ENCODE measurements at places on chromosomes 7 and 10.

- no peak for DNase-seq
Measured at GRCh38 chr10:11831520-11831951, 8.4 kb downstream of the PROSER2 start.

DNA sequence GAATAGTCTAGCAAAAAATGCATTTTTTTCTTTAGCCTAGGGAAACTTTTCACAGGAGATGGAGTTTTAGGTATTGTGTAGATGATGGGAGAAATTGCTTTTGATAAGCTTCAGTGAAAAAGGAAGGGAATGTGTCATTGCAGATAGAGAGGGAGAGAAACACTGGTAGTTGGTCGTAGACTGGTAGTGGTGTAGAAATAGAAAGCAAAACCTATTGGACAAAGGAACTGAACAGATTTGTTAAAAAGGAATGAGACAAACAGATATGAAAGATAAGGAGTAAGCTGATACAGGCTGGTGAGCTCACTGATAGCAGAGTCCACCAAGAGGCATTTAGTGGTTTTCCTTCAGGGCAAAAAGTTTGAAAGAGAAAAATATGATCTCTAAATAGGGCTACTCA, 94.3 kb downstream of the ZEB1 start:
- no peak for DNase-seq

GRCh38 chr7:48938539-48939295, 14.4 kb downstream of the CDC14C start:
- no peak for DNase-seq

DNA sequence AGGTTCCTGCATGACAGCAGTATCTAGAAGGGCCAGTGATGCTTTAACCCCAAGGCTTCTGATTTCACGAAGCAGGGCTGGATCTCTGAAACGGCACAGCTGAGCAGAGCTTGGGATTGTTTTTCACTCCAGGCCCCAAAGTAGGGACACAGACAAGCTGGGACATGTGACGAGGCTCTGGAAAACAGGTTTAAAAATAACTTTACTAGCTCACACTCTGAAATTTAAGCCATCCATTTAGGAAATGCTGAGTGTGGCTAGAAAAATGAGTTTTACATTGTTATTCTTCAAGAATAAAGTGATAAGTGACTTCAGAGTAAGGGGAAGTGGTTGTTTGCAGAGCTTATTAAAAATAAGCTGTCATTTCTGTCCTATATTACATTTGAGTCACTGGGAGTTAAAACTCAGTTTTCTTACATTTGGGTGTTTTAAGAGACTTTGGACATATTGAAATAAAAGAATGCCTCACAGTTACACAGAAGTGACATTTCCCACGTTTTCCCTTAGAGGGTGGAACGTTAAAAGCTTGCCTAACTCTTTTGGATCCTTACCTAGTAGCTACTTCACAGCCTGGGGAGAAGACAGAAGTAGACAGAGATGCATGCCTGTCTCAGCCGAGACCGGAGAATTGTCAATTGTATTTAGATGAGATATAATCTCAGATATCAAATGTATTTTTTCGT, 107.8 kb downstream of the GALNT17 start:
- DNase-seq: no peak

- no peak for DNase-seq
Measured at GRCh38 chr7:24141874-24142509, 142.0 kb upstream of the NPY start.

GRCh38 chr7:90411510-90411909, 8.2 kb downstream of the CLDN12 start:
- DNase-seq: no peak

DNA sequence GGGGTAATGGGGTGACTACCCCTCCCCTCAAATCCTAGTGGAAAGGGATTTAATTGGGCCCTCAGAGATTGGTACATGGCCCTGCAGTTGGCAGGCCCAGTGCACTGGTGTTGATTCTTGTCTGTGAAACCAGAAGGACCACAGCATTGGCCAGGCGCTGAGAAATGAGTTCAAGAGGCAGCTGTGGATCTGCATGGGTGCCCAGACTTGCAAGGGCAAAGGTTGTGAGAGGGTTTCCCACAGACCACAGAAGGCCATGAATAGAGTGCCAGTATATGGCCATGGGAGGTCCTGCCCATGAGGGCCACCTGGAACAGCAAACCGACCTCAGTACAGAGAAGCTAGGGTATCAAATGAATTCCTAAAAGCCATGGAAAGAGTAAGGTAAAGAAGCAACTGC, 32.9 kb downstream of the TMEM168 start:
- DNase-seq: no peak

DNA sequence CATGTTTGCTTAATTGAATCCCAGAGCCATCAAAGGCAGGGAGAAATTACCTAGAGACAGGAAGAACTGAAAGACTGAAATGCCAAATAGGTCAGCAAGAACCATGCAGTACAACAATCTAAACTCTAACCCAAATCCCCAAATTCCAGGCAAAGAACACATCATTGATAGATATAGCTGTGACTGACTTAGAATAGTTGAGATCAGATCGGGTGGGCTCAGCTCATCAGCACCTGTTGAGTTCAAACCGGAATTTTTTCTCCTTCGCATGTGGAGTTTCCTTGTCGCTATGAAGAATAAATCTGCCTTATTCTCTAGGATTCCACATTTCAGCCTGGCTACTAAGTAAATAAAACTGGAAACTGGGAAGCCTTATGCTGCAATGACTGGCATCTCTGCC, 1.4 kb downstream of the ANKMY2 start:
- DNase-seq: no peak

DNA sequence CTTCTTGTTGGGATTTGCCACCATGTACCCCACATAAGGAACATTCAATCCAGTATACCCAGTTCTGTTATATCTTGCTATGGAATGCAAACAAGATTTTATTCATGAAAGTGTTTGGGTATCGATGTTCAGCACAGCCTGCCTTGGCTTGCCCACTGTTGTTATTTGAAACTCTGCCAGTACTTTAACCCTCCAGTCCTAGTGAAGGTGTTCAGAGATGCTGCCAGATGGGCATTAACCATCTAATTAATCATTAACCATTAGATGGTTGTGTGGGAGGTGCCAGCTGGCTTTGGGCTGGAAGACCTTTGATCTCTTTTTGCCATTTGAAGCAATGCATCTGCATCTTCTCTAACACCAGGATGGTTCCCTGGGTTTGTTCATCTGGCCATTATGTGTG, 363.0 kb downstream of the SH2D4B start:
- DNase-seq: no peak

- DNase-seq: no peak
Measured at GRCh38 chr7:100978300-100978699, 8.9 kb downstream of the MUC12 start.

GRCh38 chr7:158075633-158076001, 512.0 kb downstream of the PTPRN2 start:
- no peak for DNase-seq

- no peak for DNase-seq
Measured at GRCh38 chr10:71679425-71679824, 40.2 kb downstream of the C10orf105 start.

DNA sequence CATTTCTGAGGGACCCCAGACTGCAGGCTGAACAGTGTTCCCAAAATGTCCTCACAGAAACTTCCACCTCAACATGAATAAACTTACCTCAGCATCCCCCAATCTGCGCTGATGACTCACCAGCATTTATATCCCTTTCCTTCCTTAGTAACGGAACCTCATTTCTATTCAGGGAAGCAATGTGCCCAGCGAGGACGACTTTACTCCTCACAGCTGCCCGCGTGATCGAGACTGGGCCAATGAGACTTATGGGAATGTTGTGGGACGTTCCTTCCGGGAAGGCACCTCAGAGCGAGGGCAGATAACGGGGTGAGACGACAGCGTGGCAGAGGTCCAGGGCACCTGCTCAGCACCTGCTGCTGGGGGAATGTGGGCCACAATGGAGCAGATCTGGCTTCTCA, 73.1 kb upstream of the CAMK2B start:
- DNase-seq: no peak

DNA sequence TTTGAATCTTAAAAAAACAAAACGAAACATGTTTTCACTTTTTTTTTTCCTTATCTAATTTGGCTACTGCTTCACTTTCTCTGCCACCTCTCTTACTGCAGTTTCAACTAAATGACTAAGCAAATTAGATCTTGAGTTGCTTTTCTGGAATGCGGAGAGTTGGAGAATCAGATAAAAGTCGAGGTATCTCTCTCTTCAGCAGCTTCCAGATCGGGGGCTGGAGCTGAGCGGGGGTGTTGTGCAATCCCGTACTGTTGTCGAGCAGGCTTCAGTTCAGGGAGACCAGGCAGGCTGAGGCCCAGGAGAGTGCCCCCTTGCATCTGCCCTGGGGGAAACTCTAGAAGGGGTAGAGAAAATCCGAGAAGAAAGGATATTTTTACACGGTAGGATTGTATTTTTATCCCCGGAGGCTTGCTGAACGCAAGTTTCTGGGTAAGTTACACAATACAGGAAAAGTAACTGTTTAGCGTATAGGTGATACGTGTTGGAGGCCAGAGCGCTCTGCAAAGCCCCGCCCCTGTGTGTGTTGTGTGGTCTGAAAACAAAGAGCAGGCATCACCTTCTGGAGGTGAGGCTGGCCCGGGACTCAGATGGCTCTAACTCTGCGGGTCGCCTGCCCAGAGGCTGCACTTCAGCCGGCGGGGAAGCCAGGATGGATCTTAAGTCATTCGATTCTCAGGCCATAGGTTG, 116.6 kb downstream of the KLF6 start:
- DNase-seq: no peak

GRCh38 chr10:6406220-6407033, 173.6 kb downstream of the PRKCQ start:
- DNase-seq: no peak

DNA sequence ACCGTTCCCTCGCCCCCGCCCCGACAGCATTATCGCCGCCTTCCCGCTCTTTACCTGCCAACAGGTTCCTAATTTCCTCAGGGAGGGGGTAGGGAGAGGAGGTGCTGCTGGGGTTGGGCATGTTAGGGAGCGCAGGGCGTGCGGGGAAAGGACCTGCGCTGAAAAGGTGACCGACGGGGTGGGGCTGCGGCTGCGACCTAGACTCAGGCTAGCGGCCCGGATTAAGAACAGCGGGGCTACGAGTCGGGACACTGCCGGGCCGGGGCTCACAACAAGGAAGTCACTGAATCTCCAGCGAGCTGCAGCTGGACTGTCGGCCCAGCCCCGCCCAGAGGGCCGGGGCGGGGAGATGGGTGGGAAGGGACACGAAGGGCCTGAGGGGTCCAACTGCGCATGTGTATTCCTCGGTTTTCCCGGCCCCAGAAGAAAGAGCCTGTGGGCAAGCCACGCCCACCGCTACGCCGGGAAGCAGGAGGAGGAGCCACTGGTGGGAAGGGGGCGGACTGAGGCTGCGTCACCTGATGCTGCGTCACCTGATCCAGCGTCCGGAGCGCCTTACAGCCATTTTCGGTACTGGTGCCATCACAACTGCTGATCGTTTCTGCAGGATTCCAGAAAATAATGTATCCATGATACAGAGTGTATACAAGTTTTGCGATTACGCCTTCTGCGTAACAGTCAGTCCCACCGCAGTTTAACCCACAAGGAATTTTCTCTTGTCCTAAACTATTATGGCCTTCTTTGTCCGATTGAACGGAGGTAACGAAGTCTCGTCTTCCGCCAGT, at the start of gene SKAP2:
Gene SKAP2, minus strand, starts transcription at position 282 of the 785 bp plus-strand sequence. Its CDS starts 161 bp downstream, at position 121.
- DNase-seq: peak; percentile 100

GRCh38 chr10:119608316-119609155, 11.8 kb upstream of the TIAL1 start:
- DNase-seq: peak; percentile 55

DNA sequence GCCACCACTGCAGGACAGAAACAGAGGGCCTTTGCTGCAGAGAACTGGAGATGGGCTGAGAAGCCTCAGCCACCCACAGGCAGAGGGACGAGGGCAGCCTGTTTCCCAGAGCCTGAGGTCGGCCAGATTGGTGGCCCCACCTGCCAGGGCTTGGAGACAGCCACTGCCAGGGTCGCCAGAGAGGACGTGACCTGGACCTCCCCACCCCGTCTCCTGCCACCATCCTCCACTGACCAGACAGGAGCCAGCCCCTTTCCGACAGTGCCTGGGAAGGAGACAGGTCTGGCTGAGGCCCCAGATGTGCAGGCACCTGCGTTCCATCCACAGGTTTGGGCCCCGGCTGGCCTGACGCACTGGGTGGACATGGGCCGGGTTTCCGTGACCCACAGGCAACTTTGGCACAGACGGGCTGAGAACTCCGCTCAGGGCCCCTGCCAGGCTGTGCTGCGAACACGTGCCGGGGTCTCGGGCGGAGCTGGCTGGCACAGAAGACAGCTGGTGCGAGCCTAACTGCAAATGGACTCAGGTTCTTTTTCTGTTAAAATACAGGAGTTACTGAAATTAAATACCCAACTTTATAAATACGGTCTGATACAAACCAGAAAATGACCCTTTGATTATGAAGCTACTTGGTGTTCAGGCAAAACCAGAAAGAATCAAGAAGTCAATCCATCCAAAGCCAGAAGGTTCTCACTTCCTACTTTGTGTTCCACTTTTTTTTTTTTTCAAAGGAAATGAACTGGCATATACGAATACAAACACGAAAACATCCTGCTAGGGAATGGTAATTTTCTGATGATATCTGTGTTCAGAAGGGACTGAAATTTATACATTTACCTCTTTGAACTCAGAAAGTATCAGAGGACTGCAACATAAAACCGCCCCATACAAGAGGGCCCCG, 6.9 kb downstream of the COX19 start:
- no peak for DNase-seq

DNA sequence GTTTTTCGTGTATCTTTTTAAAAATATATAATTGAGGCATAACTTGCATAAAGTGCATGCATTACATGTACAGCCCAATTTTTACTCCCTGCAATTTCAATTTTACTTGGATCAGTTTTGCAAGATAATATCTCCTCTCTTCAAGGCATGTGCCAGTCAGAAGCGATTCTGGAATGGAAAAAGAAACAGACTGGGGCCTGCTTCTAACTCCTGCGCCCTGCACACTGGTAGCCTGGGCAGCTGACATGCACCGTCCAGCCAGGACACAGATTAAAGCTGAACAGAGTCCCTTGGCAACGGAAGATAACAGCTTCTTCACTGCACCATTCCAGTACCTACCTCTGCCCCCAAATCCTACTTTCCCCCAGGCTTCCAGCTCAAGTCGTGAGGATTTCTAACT, 182.1 kb downstream of the FAM107B start:
- no peak for DNase-seq

GRCh38 chr10:35711615-35712411, 69.7 kb upstream of the FZD8 start:
- DNase-seq: no peak

DNA sequence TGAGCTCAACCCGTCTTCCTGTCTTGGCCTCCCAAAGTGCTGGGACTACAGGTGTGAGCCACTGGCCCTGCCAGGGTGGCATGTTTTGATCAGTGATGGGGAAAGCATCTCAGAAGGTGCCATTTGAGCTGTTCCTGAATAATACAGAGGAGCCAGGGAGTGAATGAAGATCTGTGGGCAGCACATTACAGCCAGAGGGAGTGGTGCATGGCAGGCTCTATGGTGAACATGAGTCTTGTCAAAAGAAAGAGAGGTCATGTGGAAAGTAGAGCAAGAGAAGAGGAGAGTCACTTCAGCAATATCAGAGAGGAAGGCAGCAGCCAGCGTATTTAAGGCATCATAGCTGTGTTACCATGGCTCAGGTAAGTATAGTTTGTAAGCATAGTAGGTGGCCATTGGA, 275.7 kb upstream of the LRGUK start:
- DNase-seq: no peak

Measured in Peyer's patch (tissue), 4 donors.